Brain pericyte (primary cell): ENCODE measurements at places on chromosomes 7 and 10.

- no peak for DNase-seq
These were observed 92.8 kb downstream of the CPXM2 start for GRCh38 chr10:123798856-123799255.

- DNase-seq, result no peak
These were observed 137.2 kb upstream of the PCBD1 start for GRCh38 chr10:71025535-71025934.

DNA sequence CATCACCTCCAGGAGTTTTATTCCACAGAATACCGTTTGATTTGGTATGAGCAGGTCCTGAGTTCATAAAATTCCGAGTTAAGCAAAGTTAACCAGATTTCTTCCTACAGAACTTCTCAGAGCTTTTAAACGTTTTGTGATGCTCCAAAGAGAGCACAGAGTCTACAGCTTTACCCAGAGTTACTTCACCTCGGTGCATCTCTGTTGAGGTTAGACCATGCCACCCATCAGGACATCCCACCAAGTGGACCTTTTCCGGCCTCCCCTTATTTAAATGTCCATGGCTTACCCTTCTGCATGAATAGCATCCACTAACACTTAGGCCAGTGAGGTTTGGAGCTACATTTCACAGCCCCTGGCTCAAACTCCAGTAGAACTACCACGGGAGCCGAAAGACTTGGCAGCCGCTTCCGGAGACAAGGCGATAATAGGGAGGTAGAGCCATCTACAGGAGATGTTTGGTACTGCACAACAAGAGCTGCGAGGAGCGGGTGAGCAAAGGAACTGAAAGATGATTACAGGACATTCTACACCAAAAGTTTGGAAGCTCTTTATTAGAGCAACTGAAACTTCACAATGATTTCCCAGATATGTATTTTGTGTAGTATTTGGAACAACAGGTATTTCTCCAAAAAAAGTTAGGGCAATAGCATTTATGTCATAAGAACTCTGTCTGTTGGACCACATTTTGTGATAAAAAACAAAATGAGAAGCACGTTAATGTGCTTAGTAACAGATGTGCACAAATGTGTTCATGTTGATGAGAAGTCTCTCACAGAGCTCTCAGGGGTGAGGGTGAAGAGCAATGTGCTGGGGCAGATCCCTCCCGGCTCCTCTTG is 174.7 kb downstream of the HERPUD2 start:
- peak; percentile 7 for DNase-seq

DNA sequence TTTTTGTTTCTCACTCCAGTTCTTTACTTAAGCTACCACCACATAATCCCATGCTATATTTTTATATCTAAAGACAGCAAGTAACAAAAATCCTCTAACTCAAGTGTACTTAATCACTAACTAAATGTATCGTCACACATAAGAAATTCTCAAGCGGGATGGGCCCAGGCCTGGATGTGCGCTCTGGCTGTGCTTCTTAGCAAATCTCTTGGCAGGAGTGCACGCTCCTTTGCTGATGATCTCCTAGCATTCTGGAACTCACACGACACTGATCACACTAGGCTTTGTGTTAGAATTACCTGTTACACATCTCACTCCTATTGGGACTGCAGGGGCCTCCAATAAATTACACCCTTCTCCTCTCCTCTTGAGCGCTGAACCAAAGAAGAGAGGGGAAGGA is 46.7 kb upstream of the CALD1 start:
- DNase-seq, result no peak

DNA sequence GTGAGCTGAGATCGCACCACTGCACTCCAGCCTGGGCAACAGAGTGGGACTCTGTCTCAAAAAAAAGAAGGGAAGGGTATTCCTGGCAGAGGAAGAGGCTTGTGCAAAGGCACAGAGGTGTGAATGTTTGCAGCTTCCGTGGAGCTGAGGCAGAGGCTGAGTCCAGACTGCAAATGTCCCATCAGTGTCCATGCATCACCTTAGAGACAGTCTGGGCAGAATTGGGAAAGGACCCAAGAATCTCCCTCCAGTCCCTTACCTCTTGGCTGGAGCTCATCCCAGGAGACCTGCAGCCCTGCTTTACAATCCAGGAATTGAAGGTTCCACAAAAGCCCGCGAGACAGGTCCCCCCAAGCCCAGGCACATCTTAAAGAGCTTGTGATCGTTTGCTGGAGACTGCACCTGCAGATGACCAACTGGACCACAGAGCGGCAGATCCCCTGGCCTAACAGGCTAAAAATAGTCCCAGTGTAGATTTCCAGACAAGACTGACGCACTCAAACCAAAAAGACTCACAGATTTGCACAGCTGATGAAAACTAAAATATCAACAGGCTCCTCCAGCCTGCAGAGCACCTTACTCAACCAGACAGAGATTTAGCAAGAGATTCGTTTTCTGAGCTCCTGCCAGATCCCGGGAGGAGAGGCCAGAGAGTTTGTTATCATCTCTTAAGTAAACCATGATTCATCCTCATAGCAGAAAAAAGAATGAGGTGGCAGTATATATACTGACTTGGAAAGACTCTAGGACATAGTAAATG is 22.9 kb upstream of the NANOS1 start:
- DNase-seq, result peak; percentile 92

GRCh38 chr10:29329420-29329819 is 40.5 kb downstream of the LYZL1 start:
- DNase-seq, result no peak

GRCh38 chr7:22765609-22766008 is 38.6 kb downstream of the IL6 start:
- DNase-seq, result no peak
